Brain pericyte (primary cell): ENCODE measurements at places on chromosomes 2 and 18.
A peak's percentile ranks its signal among the peaks of the same experiment; 100 is the strongest.

GRCh38 chr2:3628241-3628679, 29.7 kb upstream of the ALLC start:
- DNase-seq, result no peak

GRCh38 chr2:186093174-186093573, 354.6 kb downstream of the FSIP2 start:
- DNase-seq, result no peak

GRCh38 chr18:3119401-3120341, 100.1 kb downstream of the MYOM1 start:
- DNase-seq, result no peak

GRCh38 chr2:98564541-98565132, 43.7 kb downstream of the COA5 start:
- no peak for DNase-seq

DNA sequence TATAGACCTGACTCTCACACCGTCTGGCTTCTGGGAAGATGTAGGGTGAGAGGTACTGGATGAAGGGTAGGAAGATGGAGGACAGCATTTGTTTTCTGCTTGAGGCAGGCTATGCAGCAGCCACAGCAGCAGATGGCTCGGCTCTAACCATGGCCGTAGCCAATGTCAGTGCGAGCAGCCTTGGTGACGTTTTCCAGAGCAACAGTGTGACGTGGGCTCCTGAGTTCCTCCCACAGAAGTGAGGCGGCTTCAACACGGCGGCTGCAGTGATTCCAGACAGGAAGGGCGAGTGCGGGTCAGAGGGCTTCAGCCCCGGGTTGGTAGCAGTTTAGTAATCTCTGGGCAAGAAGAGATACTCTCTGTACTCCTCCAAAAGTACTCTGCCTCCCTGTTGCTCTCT, 133.0 kb upstream of the MYT1L start:
- DNase-seq, result no peak

- DNase-seq, result no peak
Measured at GRCh38 chr2:201915446-201915845, 109.1 kb downstream of the CDK15 start.

- no peak for DNase-seq
Measured at GRCh38 chr18:31401156-31402025, 24.8 kb downstream of the DSG4 start.

GRCh38 chr2:235041918-235042575, 90.2 kb downstream of the SH3BP4 start:
- DNase-seq, result no peak

DNA sequence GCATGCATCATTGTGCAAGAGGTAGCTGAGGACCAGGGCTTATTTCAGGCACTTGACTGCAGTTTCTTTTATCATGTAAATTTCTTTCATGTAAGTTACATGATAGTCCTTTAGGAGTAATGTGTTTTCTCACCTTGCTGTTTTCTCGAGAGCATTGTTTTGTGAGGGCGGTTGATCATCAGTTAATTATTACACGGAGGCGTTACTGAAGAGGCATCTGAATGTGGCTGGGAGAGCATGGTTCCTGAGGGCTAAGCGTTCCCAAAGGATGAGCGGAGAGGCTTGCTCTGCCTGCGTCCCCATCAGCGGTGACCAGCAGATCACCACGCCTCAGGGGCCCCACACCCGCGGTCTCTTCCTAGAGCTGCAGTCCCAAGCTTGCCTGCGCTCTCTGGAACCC, 156.1 kb upstream of the NFATC1 start:
- no peak for DNase-seq

GRCh38 chr18:76679945-76680344, 142.4 kb upstream of the ZNF236 start:
- DNase-seq, result no peak

GRCh38 chr2:127012215-127012614, 94.7 kb downstream of the BIN1 start:
- DNase-seq, result peak; percentile 24

DNA sequence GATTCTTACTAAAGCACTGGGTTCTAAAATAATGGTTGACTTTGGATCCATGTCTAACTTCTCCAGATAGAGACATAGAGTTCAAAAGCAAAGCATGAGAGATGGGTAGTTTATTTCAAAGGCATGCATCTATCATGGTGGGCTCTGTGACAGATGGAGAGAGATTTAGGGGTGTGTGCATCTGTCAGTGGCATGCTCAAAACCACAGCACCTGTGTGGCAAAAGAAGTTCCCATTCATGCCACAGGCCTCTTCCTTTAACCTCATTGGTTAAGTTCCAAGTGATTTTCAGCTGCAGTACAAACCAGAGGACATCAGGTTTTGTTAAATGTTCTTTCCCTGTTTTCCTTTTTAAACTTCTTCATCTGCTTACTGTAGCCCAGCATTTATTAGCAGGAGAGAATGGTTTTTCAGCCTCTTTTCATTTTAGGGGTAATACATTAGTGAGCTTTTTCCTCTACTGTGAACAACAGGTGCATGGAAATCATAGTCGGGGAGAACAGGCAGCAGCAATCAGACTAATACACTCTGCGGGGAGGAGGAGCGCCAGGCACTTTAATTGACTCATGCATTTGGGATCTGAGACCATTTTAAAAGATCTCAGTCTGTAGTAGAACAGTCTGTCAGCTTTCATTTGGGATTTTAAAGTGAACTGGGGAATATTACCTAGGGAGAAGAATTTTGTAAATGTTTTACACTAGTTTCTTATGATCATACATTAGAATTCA, 52.4 kb upstream of the UPP2 start:
- no peak for DNase-seq

DNA sequence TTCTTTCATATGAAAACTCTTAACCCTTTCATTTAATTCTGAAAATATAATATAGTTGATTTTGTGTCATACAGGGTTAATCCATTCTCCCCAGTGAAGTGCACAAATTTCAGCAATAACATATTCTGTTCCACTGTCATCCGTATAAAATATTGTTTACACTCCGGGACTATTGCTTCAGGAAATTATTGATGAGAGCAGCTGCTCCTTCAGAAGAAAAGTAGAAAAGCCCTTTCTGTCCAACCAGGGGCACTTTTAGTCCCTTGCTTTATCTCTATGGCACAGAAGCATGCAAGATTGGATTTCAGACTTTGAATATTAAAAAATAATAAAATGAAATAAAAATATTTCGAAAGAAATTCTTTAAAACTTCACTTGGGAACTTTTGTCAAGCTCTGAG, 535.7 kb upstream of the SLC39A10 start:
- no peak for DNase-seq

- no peak for DNase-seq
Measured at GRCh38 chr18:52484977-52485376, 145.0 kb downstream of the DCC start.

GRCh38 chr2:118492335-118492734, 355.1 kb downstream of the EN1 start:
- DNase-seq, result no peak

- DNase-seq, result peak; percentile 18
Measured at GRCh38 chr2:36618381-36618780, 20.4 kb upstream of the FEZ2 start.

GRCh38 chr2:139465789-139466188, 685.6 kb upstream of the NXPH2 start:
- DNase-seq, result no peak

- DNase-seq, result no peak
Measured at GRCh38 chr2:127864877-127865276, 6.9 kb upstream of the POLR2D start.

DNA sequence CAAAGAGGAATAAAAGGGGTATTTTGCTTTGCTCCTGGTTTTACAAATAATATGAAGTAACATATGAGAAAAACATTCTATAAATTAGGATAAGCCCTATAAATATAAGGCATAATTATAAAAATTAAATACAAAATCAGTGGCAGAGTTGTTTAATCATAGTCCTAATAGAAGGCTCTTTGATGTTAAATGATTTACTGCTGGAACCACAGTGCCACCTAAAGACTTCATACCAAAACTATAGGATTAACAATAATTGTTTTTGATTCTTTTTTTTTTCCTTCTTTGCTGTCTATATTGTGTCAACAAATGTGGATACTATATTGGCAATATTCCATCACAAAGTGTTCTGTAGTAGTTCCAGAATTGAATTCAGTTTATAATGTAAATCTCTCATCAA, 837.7 kb upstream of the SLC39A10 start:
- DNase-seq, result no peak

DNA sequence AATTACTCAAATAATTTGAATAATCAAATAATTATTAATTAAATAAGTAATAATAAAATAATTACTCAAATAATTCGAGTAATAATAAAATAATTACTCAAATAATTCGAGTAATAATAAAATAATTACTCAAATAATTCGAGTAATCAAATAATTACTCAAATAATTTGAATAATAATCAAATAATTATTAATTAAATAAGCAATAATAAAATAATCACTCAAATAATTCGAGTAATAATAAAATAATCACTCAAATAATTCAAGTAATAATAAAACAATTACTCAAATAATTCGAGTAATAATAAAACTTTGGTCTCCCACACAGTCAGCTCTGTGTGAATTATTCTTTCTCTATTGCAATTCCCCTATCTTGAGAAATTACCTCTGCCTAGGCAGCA, 30.0 kb upstream of the LINC00305 start:
- no peak for DNase-seq

GRCh38 chr2:211900518-211900917, 638.1 kb downstream of the ERBB4 start:
- DNase-seq, result no peak

DNA sequence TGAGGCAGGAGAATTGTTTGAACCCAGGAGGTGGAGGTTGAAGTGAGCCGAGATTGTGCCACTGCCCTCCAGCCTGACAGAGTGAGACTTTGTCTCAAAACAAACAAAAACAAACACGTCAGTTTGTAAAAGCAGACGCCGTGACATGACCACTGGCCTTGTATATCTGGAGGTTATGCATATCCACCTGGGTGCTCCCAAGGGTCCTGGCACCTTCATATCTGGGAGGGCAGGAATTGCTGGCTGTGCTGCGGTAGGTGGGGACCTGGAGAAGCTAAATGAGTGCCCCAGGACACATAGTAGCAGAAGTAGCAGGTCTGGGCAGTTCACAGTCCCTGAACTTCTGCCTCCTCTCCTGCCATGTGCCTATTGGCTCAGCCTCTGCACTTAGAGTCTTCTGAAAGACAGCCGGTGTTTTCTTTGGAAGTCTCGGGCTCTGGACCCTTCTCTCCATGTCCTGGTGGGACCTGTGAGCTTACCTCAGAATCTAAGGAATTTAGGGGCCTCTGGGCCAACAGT, 30.9 kb upstream of the IL1R2 start:
- DNase-seq, result no peak

GRCh38 chr18:39019989-39020388, 1454.4 kb upstream of the CELF4 start:
- no peak for DNase-seq

DNA sequence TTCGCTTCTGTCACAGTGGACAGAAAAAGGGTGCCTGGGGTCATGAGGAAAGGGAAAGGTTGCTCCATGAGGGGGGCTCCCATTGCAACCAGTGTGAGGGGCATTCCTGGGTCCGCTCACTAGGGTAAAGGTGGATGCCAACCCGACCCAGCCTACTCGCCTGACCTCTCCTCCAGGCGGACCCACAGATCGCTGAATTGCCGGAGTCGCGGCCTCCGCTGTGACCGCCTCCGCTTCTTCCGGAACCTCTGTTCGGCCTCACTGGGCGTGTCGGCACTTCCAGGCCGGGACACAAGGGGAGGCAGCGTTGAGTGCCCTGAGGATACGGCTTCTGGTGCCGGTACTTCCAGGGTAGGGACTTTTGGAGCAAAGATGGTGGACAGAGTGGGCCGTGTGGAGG, 57.1 kb downstream of the TRABD2A start:
- DNase-seq, result no peak

- no peak for DNase-seq
Measured at GRCh38 chr2:152343426-152343825, 8.5 kb downstream of the FMNL2 start.

DNA sequence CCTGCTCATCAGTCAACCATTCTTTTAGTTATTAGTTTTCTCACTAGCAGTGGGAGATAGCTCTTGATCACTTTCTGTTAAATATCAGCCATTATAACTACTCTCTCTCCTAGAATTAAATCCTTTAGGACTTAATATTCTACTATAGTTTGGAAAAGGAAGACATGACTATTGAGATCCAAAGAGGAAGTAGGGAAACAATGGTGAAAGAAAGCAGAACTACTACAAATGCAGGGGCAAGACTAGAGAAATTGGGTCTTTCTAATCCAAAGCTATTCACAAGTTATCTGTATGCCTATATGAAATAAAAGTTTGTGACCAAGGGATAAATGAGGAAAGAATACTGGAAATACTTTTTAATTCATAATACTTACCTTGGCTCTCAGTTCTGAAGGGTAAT, 65.1 kb downstream of the SRBD1 start:
- no peak for DNase-seq

DNA sequence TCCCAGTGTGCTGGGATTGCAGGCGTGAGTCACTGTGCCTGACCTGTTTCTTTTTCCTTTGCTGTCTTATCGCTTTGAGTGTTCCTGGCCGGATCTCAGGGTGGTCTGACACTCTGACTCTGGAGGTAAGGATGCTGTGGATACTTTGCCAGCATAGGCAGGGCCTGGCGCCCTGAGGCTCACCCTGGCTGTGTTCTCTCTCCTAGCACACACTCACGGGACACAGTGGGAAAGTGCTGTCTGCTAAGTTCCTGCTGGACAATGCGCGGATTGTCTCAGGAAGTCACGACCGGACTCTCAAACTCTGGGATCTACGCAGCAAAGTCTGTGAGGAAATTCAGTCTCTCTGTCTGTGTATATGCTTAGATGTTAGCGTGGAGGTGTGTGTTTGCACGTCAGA, 18.0 kb upstream of the SAG start:
- DNase-seq, result no peak

GRCh38 chr2:128801576-128801975, 482.9 kb upstream of the HS6ST1 start:
- no peak for DNase-seq

GRCh38 chr2:16256601-16257321, 316.4 kb downstream of the MYCN start:
- DNase-seq, result no peak

- no peak for DNase-seq
Measured at GRCh38 chr18:73007195-73007914, 139.6 kb upstream of the NETO1 start.

DNA sequence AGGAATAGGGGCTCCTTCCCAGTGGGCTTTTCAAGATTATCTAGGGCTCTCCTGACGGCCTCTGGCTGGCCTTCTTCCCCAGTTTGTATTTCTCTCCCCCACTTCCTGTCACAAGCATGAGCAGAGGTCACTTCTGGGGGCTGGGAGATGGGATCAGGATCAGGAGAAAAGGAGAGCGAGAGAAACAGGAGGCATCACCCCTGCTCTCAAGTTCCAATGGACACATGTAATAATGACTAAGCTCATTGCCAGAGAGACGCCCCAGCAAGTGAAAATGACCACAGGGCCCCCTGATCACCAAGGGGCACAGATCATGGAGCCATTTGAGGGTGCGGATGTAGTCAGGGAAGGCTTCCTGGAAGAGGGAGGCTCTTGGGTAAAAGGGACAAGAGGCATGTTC, 92.1 kb downstream of the SMAD7 start:
- DNase-seq, result no peak

- no peak for DNase-seq
Measured at GRCh38 chr2:43190311-43191052, 35.9 kb downstream of the ZFP36L2 start.
